Activated effector memory CD4-positive, alpha-beta T cell treated with anti-CD3 and anti-CD28 coated beads, Interleukin-2, amount 50 U/mL, for 16 hours (primary cell): ENCODE measurements at places on chromosomes 13 and 19.

DNA sequence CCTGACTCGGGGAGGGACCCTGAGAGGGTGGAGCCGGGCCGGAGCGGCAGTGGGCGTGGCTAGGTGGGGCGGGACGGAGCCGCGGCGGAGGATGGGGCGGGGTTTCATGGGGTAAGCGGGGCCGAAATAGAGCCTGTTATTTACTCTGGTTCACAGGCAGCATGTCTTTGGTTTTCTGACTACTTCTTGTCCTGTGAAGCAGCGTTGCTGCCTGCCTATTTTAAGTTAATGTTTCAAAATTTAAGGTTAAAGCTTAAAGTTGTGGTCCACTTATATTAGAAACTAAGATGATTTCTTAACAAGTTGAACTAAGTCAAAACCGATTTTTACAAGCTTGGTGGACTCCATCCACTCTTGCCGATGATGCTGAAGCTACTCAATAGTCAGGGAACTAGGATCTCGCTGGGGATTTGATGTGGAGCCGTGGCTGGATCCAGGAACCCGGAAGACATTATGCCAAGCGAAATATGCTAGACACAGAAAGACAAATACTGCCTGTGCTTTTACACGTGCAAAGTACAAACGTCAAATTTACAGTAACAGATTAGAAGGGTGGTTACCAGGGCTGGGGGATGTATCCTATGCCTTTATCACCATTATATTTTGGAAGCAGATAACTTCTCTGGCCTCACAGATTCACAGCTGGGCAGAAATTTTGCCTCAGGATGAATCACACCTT is 433 bp upstream of the ZNF616 start:
- no peak for DNase-seq

DNA sequence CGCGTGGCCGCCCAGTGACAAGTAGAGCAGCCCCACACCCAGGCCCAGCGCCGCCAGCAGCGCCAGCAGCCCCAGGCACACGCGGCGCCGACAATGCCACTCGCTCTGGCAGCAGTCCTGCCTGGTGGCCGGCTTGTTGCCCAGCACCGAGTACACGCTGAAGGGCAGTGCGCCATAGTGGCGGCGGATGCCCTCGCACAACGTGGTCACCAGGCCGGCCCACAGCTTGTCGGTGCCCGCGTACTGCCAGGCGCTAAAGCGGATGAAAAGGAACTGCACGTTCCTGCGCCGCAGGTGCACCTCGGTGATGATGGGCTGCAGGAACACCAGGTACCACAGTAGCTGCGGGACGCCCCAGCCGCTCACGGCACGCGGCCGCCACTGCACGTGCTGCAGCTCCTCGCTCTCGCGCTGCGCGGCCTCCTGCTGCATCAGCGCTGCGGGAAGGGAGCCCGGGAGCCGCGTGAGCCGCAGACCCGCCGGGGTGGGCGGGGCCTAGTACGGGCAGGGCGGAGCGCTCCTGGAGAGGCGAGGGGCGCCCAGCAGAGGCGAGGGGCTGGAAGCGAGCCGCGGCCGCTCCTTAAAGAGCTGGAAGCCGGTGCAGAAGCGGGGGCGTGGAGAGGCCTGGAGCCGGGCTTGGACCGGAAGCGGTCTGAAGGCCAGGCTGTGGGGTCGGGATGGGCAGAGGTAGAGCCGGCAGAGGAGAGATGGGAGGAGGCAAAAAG is 7.3 kb downstream of the NKPD1 start:
- peak; percentile 74 for DNase-seq

- DNase-seq = peak; percentile 33
Measured at GRCh38 chr13:113562844-113563243, 21.7 kb upstream of the TFDP1 start.

GRCh38 chr13:49370371-49370770 is 73.5 kb downstream of the CAB39L start:
- no peak for DNase-seq

GRCh38 chr13:41383386-41383785 is 72.3 kb downstream of the NAA16 start:
- no peak for DNase-seq

DNA sequence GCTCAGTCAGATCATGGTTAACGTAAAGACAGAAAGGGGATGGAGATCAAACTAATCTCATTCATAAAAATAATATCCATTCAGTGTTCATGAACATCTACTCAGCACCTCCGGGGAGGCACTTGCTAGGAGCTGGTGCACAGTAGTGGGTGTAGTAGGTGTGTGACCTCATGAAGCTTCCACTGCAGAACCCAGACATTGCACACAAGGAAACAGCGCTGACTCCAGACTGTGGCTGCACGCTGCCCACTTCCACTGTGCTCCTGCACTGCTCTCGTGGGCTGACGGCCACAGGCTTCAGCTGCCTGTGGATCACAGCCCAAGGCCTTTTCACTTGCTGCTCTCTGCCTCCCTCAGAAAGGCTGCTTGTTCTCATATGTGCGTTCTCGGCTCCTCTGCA is 214.4 kb upstream of the ZNF507 start:
- DNase-seq = no peak

- no peak for DNase-seq
Measured at GRCh38 chr19:2969104-2969504, 8.3 kb upstream of the TLE6 start.

DNA sequence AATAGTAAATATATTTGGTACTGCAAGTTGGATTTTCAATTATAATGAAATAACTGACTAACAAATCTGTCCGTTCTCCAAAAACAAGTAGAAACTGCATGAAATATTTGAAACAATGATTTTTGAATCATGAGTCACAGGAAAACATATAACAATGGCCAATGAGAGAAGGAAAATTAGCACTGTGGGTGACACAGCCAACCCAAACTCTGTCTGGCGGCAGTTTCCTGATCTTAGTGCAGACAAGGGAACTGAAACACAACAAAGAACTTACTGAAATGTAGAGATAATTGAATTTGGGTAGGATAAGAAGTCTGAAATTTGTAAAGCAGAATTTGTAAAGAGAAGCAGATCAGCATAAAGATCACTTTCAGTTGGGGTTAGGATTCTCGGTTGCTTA is 2743.3 kb upstream of the PCDH20 start:
- no peak for DNase-seq

GRCh38 chr13:33577007-33577406 is 240.9 kb upstream of the RFC3 start:
- no peak for DNase-seq

GRCh38 chr19:49684251-49684982 is 5.0 kb upstream of the ADM5 start:
- no peak for DNase-seq

DNA sequence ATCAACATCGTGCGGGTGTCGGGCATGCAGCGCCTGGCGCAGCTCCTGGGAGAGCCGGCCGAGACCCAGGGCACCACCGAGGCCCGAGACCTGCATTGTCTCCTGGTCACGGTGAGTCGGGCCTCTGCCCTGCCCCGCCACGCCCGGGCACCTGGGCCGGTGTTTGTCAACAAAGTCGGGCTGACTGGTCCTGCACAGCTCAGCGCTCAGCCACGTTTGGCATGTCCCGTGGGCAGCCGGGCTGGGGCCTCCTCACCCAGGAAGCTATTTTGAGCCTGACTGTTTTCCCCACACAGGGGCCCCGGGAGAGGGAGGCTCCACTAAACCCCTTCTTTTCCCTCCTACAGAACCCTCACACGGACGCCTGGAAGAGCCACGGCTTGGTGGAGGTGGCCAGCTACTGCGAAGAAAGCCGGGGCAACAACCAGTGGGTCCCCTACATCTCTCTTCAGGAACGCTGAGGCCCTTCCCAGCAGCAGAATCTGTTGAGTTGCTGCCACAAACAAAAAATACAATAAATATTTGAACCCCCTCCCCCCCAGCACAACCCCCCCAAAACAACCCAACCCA is 1.3 kb downstream of the GADD45B start:
- DNase-seq = no peak

- DNase-seq = no peak
Measured at GRCh38 chr13:84380866-84381265, 498.6 kb upstream of the SLITRK1 start.

DNA sequence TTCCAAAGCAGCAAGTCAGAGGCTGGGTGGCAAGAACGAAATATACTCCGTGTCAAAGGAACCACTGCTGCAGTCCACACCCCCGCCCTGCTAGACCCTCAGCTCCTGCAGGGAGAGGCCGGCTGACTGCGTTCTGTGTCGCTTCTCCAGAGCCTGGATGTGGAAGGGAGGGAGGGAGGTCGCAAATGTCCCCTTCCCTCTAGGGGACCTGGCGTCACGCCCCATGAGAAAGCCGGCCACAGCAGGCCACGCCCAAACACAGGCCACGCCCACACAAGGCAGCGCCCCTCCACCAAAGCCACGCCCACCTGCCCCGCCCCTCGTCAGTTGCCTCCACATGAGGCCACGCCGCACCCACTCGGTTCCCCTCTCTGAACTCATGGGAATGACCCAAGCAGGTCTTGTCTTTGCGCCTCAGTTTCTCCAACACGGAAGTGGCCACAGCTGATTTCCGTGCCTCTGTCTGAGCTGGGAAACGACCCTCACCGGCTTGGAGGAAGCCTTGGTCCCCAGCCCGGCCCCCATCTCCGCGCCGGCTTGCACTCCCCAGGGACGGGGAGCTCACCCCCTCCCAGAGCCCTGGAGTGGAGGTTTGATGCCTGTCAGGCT is 38.4 kb upstream of the TCF3 start:
- DNase-seq = peak; percentile 80

GRCh38 chr19:7004313-7004931 is 16.8 kb downstream of the MBD3L2B start:
- DNase-seq = no peak

- DNase-seq = peak; percentile 87
Measured at GRCh38 chr13:113187263-113187669, 21.2 kb downstream of the PCID2 start.

GRCh38 chr19:40650749-40651305 is 39.6 kb downstream of the NUMBL start:
- no peak for DNase-seq

DNA sequence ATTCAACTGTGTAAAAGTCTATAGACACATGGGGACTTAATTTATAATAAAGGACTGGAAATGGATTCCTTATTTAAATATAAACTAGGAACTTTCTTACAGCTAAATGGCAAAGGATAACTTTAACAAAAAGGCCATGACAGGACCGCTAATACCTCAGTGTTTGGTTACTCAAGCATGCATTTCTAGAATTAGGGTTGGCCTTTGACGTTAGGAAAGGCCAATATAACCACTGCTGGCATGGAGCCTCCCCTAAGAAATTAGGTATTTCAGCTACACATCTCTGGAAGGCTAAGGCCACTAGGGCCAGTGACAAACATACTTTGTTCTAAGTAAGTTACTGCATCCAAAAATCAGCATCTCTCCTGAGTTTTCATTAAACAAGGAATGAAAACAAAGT is 9.3 kb downstream of the PEG3 start:
- DNase-seq = no peak

DNA sequence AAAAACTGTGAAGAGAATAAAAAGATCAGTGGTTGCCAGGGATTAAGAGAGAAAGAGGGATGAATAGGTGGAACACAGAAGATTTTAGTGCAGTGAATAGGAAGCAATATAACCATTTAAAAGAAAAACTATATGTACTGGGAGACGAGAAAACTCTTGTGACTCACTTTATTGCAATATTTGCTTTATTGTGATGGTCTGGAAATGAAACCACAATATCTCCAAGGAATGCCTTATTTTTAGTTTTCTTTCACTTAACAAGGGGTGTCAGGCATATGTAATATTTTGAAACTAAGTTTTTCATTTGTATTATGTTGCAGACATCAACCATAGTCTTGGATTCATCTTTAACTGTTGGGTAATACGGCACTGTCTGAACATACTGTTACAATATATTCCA is 1308.2 kb downstream of the PCDH9 start:
- DNase-seq = no peak

DNA sequence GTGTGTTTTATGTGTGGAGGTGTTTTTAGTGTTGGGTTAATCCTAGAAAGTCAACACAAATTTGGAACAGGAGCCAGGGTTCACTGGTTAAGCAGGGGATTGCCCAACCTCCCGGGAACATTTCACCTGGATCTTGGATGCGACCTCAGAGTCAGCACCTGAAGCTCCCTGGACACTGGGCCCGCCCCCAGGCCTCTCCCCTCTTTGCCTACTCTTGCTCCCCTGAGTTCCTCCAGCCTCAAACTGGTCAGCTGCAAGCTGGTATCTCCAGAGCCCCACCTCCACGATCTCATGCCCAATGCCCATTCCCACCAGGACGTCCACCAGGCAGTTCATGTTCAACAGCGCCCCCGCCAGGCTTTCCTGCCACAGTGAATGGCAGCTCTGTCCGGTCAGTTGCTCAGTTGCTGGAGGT is 9.7 kb downstream of the HSD17B14 start:
- no peak for DNase-seq

DNA sequence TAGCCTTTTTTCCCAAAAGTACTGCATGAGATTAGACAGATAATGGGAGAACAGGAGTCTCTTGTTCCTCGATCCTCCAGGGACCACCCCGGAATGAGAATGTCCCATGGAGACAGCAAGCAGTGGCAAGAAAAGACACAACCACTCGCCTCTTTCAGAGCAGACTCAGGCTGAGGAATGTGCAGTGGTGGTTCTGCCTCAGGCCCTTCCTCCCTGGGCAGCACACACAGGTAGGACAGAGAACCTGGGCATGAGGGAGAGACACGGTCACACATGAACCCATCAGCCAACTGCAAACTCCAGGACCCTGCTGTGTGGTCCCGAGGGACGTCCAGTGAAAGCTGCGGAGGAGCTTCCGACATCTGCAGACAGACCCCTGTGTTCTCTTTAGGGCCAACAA is 31.0 kb downstream of the CRYL1 start:
- no peak for DNase-seq

GRCh38 chr13:40185414-40185813 is 481.0 kb downstream of the FOXO1 start:
- no peak for DNase-seq

DNA sequence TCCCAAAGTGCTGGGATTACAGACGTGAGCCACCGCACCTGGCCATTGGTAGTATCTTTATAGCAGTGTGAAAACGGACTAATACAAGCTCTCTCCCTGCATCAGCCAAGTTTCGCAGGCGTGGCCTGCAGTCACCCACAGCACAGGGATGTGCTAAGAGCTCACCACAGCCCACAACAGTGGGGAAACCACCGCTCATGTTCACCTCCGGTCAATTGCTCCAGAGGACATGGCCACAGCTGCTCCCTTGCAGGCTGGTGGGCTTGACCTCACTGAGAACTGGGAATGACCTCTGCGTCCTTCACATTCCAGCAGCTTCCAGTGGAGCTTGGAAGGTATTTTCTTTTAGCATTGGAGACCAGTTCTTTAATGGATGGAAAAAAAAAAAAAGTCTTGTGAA is 156.4 kb downstream of the KCTD15 start:
- DNase-seq = no peak
